ENCODE measurements at places on chromosomes 1 and 21. TPM values are rescaled to one million over a fixed set of nuclear protein-coding genes. Genes with fewer than 3 reads are reported as not detected.

DNA sequence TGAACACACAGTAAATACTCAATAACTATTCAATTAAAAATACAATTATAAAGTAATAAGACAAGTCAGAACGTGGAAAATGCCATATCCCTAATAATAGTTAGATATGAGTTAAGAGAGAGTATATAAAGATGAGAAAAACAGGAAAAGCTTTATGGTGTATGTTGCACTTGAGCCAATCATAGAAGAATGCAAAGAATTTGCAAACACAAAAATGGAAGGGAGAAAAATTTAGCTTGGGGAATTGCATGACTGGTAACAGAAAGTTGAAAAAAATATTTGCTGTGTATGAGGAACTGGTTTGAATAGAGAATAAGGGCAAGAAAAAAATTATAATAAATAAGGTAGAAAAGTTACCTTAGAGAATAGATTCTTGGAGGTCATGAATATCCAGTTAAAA, 739.6 kb upstream of the CXADR start:
- H3K27me3 ChIP-seq, result no peaks in the 10 kb centered on the region
- H3K4me3 ChIP-seq, result no peak overlapping the region
- DNase-seq, result no peak
- H3K4me1 ChIP-seq, result no peaks in the 10 kb centered on the region
- H3K36me3 ChIP-seq, result no peaks in the 10 kb centered on the region

GRCh38 chr21:36395353-36396111, 10.3 kb downstream of the CHAF1B start:
- no peak overlapping the region for H3K4me3 ChIP-seq
- H3K27ac ChIP-seq, result no peak overlapping the region
- H3K4me1 ChIP-seq, result no peaks in the 10 kb centered on the region
- no peaks in the 10 kb centered on the region for H3K27me3 ChIP-seq
- no peaks in the 10 kb centered on the region for H3K36me3 ChIP-seq

DNA sequence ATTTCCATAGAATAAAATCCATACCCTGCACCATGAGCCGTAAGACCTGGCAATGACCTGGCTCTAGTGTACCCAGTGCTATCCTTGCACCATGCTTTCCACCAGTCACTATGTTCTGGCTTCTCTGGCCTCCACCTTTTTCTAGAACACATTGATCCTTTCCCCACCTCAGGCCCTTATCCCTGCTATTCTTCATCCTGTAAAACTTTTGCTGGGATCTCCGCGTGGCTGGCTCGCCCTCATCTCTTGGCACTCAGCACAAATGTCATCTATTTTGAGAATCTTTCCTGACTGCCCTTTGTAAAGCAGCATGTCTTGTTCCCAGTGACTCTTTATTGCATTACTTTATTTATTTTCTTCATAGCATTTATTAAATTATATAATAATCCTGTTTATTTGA, 169.8 kb upstream of the B3GALT2 start:
- no peaks in the 10 kb centered on the region for H3K36me3 ChIP-seq

GRCh38 chr1:180248731-180249681, 18.9 kb downstream of the LHX4 start:
- H3K27ac ChIP-seq, result no peak overlapping the region
- no peak overlapping the region for H3K4me3 ChIP-seq
- no peak for DNase-seq
- no peaks in the 10 kb centered on the region for H3K36me3 ChIP-seq

The PALMD gene
- 77.7 TPM for total RNA-seq

The TNNT2 gene
- total RNA-seq, result 2.6 TPM

Measured in breast epithelium (tissue), 4 donors.